NCI-H748 treated with DMSO at 0.1 percent for 48 hours (cell line): ENCODE measurements at places on chromosomes 6 and 20.
A peak's percentile ranks its signal among the peaks of the same experiment; 100 is the strongest.

DNA sequence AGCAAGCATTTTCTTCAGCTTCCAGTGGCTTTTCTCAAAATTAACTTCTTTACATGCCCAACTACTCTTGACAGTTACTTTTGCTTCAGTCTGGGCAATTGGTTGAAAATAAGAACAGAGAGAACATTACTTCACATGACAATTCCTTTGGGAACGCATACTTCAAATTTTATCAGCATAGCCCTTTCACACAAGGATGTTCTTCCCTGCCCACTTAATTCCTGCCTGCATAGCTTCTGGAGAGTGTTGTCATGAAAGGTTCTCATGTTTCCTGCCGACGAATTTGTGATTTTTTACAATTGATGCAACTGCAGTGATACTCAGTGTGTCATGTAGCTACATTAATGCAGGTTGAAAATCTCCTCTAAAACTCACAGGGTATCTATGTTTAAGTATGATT, 22.0 kb upstream of the SNRNP48 start:
- no peak for DNase-seq

- DNase-seq, result no peak
Measured at GRCh38 chr20:7207186-7207798, 439.8 kb downstream of the BMP2 start.

DNA sequence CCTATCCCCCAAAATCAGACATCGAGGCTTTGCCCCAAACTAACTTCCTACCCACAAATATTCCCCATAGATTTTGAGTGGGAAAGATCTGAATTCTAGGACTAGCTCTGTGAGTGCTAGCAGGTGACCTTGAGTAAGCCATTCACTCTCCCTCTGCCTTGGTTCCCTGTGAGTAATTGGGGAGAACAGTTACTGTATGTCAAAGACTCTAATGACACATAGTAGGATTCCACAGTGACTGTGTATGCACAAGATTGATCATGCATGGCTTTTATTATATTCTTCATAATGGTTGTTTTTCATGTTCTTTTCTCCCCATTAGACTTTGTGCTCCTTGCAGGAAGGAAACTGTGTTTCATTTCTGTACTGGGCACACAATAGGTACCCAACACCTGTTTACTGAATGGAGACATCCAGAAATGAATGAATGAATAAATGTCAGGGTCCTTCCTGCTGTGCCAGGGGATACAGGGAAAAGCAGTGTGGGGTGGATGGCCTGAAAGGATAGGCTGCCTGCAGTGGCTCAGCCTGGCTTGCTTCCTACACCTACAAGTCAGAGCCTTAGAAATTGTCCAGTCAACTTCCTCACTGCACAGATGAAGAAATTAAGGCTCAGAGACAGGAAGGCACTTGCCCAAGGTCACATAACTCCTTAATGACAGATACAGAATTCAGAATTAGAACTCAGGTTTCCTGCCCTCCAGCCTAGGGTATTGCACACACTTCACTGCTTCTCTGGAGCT, 901 bp upstream of the TMEM151B start:
- DNase-seq, result no peak

GRCh38 chr20:20215976-20216727, 151.8 kb upstream of the INSM1 start:
- peak; percentile 99 for DNase-seq

DNA sequence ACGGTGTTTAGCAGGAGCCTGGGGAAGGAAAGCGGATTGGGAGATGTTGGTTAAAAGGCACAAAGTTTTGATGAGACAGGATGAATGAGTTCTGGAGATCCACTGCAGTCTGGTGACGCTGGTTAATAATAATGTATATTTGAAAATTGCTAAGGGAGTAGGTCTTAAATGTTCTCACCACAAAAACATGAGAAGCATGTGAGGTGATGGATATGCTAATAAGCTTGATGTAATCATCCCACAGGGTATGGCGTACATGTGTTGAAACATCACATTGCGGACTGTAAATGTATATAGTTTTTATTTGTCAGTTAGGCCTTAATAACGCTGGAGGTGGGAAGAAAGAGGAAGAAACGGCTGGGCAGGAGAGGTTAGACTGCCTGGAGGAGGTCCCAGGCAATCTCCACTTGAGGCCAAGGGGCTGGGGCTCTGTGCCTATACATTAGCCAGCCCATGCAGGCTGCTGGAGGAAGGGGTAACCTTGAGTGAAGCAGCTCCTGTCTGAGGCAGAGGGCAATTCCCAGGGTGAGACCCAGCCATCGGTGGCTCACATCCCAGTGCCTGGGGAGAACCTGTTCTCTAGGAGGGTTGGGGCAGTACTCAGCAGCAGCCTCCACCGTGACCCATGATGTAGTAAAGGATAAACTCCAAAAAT, 188.2 kb upstream of the QKI start:
- no peak for DNase-seq

DNA sequence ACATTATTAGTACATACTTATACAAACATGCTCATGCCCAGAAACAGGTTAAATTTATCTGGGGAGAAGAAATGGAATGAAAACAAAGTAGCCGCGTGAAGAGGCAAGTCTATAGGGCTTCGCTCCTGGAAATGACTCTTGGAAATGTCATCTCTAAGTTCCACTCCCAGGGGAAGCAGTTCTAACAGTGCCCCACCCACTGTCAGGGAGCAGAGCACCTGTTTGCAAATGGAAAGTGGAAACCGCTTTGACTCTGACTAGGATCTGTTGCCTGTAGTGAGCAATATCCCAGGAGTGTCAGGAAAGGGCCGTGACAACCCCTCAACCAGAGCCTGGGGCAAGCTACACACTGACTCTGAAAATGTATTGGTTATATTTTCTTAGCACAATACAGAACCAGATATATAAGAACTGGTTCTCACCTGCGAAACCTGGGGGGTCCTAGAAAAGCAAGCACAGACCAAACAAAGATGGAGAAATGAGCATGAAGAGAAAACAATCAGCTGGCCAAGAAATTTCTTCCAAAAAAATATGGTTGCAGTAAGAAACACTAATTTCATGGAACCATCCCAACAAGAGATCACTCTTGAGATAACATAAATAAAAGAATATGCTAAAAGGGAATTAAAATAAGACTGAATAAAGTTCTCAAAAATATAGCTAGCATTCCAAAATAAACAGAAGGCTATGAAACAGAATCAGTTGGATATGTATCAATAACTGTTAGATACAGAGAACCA, 47.5 kb upstream of the CRISP1 start:
- peak; percentile 89 for DNase-seq

- DNase-seq, result peak; percentile 97
Measured at GRCh38 chr6:32195652-32195901, 3.1 kb upstream of the GPSM3 start.

DNA sequence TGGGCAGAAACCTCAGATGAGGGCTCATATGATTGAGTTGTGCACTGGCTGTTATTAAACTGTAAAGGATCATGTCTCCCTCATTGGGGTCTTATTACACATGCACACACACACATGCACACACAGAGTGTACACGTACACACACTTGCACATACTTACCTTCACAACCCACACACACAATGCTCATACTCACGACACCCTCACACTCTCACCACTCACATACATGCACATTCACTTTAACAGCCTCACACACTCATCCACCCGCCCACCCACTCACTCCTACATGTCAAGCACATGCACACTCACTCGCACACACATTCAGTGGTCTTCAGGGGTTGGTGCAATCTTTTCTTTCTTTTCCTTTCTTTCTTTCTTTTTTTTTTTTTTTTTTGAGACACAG, 5.4 kb downstream of the CSTL1 start:
- no peak for DNase-seq
